Psoas muscle (tissue), 8 donors: ENCODE measurements at places on chromosomes 11 and 22. TPM values are rescaled to one million over a fixed set of nuclear protein-coding genes. Genes with fewer than 3 reads are reported as not detected.

PRRG4 gene
- 0.13 TPM for polyA plus RNA-seq

POU2AF2 gene
- 0.53 TPM for polyA plus RNA-seq

MED15 gene
- 33.8 TPM for polyA plus RNA-seq

PDHX gene
- polyA plus RNA-seq: 93.5 TPM

EFCAB6 gene
- polyA plus RNA-seq: 0.07 TPM

CACNA1I gene
- 0.01 TPM for polyA plus RNA-seq
